A673 (cell line): ENCODE measurements at places on chromosomes 12 and 14. TPM values are rescaled to one million over a fixed set of nuclear protein-coding genes. Genes with fewer than 3 reads are reported as not detected.

The ANG gene
- total RNA-seq: 0.71 and 2.2 TPM in 2 replicates

The RPGRIP1 gene
- total RNA-seq: 0.86 and 0.98 TPM in 2 replicates

The FOXG1 gene
- 0.09 TPM in 1 of 2 replicates, not detected in the other for total RNA-seq

- DNase-seq: peak; percentile 82
Measured at GRCh38 chr14:64704143-64704742, at the start of gene PLEKHG3. PLEKHG3 (plus strand) TSS chr14:64704424; CDS start chr14:64727632, 23,208 bp downstream.

GRCh38 chr12:73221398-73221797 is 949.2 kb downstream of the TRHDE start:
- no peak for DNase-seq

DNA sequence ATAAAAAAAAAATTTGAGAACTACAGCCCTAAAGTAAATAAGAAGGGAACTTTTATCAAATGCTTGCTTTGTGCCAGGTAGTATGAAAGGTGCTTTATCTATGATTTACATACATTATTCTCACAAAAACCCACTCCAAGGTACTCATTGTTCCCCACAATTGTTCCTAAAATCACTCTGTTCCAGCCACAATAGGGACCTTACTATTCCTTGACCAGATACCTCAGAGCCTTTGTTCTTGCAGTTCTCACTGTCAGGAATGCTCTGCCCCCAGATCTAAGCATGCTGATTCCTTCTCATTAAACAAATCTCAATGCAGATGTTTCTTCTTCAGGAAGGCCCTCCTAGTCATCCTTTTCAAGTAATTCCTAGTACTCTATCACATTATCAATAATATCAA is 60.2 kb downstream of the PPP1R12A start:
- no peak for DNase-seq

- no peak for DNase-seq
Measured at GRCh38 chr14:65910108-65910786, 497.7 kb downstream of the FUT8 start.

GRCh38 chr14:64755781-64756221 is 51.6 kb downstream of the PLEKHG3 start:
- no peak for DNase-seq

GRCh38 chr12:50517421-50518048 is 12.8 kb downstream of the DIP2B start:
- DNase-seq: peak; percentile 29
